Stomach (tissue), 19 donors: ENCODE measurements at places on chromosomes 2 and 18. TPM values are rescaled to one million over a fixed set of nuclear protein-coding genes. Genes with fewer than 3 reads are reported as not detected.

Gene STARD6
- total RNA-seq, result not detected

Gene ITM2C
- 105 TPM for total RNA-seq

Gene SELENOI
- 60.8 TPM for total RNA-seq

Gene CDK5R2
- not detected for total RNA-seq

Gene FAP
- 0.87 TPM for total RNA-seq

- DNase-seq, result no peak
Observed at GRCh38 chr18:49997558-49997957, 184.2 kb upstream of the ACAA2 start.

GRCh38 chr2:238644095-238645081, 203.5 kb upstream of the TWIST2 start:
- DNase-seq, result no peak

DNA sequence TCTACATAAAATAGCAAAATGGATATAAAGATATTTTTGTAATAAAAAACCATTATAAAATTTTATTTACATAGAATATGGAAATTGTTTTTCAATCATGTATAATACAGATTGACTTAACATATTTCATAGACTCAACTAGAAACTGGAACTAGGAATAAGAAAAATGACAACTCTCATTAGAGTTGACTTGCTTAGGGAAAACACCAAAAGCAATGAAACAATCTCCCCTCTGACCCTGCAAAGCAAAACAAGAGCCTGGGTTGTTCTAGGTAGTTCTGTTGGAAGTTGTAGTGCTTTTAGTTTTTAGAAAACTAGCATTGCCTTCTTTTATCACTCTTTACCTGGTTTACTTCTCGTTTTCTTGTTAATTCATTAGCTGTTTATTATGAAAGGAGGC, 32.2 kb upstream of the MTIF2 start:
- DNase-seq, result no peak

DNA sequence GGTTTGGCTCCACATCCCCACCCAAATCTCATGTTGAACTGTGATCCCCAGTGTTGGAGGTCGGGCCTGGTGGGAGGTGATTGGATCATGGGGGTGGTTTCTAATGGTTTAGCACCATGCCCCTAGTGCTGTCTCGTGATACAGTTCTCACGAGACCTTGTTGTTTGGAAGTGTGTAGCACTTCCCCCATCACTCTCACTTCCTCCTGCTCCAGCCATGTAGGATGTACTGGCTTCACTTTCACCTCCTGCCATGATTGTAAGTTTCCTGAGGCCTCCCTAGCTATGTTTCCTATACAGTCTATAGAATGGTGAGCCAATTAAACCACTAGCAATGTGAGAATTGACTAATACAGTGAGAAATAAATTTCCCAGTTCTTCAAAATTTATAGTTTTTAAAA, 325.9 kb downstream of the FSIP2 start:
- DNase-seq, result no peak

- DNase-seq, result no peak
Observed at GRCh38 chr2:209613649-209614305, 157.9 kb upstream of the UNC80 start.

GRCh38 chr18:46447323-46447722, 209.7 kb downstream of the LOXHD1 start:
- DNase-seq, result no peak
